ENCODE measurements at places on chromosomes 6 and 20.

- peak; percentile 96 for DNase-seq
Observed at GRCh38 chr6:164927288-164928056, 381.9 kb downstream of the C6orf118 start.

- DNase-seq = no peak
Observed at GRCh38 chr20:45821947-45822346, 5.2 kb downstream of the TNNC2 start.

GRCh38 chr6:31919624-31920303, 7.8 kb upstream of the C2 start:
- no peak for DNase-seq

DNA sequence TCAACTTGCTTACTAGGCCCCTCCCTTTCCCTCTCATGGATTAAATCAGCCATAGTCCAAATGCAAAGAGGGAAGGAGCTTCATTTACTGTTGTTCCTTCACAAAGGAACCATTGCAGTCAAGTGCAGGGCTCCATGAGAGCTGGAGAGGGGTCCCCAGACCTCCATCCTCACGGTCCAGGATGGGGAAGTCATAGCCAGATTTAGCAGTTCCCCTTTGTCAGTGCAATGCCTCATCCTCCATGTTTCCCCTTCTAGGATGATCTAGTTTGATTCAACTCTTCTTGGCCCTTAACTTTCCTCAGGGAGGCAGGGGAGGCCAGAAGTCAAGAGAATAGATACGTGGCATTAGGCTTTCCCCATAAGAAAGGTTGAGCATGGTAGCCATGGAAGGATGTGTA, 66.5 kb upstream of the FUCA2 start:
- no peak for DNase-seq

DNA sequence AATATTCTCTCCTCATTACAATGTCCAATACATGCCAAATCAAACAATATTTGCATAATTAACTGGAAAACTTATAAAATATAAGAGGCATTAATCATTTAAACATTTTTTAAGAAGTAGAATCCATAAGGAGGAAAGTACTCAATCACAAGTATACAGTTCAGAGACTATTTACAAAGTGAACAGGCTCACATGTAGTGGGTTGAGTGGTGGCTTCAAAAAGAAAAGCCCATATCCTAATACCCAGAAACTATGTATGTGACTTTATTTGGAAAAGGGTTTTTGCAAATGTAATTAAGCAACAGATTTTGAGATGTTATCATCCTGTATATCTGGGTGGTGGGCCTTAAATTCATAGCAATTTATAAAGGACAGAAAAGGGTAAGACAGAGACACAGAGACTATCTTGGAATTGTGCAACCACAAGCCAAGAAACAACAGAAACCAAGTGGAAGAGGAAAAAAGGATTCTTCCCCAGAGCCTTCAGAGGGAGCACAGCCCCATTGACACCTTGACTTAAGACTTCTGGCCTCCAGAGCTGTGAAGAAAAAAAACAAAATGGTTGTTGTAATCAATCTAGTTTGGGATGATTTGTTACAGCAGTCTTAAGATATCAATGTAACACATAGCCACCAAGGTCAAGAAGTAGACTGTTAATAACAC, 32.7 kb upstream of the CRISP1 start:
- no peak for DNase-seq

DNA sequence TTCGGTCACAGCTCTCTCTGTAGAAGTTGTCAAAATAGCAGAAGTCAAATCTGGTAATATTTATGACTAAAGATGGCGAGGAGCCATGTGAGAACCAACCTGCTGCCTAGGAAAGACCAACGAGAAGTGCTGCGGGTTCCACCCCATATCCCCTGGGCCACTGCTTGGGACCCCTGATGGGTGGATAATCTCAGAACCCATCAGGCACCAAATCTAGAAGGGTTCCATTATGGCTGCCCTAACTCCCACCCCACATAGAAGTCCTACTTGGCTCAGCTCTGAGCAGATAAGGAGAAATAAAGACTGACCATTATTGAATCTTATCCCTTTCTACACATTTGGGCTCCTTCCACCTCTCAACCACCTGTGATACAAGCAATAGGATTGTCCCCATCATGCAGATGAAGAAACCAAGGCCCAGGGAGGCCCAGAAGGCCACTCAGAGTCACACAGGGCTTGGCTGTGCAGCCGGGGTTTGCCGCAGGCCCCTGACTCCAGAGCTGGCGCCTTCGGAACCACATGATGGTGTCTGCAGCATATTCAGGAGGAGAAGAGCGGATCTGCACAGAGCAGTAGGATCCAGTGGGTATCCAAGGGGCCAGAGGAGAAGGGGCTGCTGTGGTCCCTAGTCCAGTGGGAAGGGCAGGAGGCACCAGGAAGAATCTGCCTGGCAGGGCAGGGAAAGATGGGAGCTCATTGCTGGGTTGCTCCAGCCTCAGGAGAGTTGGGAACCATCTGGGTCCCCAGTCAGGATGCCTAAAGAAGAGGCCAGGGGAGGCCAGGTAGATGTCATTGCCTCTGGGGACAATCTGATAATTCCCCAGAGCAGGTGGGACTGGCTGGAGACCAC, 9.6 kb upstream of the PCMTD2 start:
- no peak for DNase-seq

GRCh38 chr20:64080013-64080812, at the start of gene OPRL1:
Gene OPRL1, plus strand, starts transcription at chr20:64080082. Its CDS starts 12,639 bp downstream, at chr20:64092721.
- DNase-seq = no peak

DNA sequence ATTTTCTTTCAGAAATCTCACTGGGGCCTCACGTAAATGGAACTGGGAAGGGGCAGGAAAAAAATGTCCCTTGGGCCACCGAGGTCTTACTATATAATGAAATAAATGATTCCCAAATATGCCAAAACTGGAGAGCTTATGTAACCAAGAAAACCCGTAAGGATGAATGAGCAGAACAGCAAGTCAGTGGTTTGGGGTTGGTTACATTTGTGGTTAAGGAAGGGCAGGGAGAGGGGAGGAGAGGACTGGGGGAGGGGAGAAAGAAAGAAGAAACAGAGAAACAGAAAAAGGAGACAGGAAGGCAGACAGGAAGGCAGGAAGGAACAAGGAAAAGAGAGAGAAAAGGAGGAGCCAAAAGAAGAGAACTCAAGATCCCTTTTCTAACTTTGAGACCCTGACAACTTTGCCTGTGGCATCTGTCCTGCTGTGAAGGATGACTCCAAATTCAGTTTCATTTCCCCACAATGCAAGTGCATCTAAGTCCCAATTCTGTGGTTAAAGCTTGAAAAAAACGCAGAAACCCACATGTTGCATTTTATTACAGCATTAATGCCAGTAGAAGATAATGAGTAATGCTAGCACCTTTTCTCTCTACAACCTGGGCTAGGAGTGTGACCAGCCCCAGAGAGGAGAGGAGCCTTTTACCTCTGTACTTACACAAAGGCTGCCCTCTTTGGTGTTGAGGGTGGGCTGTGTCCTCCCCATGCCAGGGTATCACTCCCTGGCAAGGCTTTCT, 10.8 kb upstream of the ARMC2 start:
- DNase-seq = no peak

DNA sequence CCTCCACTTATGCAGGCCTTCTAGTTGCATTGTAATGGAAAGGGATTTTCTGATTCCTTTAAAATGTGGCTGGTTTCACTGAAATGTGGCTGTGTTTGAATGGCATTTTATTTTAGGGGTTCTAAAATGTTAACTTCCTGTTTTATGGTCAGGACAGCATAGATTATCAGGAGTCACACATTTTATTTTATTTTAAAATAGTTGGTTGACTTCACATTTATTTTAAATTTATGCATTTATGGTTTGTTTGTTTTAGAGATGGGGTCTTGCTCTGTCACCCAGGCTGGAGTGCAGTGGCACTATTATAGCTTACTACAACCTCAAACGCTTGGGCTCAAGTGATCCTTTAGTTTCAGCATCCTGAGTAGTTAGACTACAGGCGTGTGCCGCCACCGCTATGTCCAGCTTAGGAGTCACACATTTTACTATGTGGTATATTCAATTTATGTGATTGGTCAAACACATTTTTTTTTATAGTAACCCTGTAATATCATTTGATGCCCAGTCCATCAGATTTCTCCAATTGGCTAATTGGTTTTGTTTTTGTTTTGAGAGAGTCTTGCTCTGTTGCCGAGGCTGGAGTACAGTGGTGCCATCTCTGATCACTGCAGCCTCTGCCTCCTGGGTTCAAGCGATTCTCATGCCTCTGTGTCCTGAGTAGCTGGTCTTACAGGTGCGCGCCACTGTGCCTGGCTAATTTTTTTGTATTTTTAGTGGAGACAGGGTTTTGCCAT, 2.3 kb downstream of the DTD1 start:
- DNase-seq = no peak

- peak; percentile 66 for DNase-seq
Observed at GRCh38 chr20:61608275-61609085, 356.4 kb downstream of the CDH4 start.

DNA sequence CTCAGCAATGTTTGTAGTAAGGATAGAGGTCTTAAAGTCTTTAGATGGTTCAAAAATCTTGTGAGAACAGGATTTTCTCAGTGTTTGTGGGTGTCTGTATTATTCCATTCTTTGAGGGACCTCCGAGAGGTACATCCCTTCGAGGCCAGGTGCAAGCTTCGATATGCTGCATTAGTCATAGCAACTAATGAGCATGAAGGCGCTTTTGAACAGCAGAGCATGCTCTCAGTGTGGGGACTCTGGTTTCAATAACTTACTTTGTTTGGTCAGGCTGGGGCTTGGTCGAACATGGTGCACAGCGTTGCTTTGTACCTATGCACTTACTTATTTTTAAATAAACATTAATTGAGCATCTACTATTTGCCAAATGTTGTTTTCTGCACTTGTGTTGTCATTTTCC, 297.9 kb downstream of the CLIC5 start:
- no peak for DNase-seq

DNA sequence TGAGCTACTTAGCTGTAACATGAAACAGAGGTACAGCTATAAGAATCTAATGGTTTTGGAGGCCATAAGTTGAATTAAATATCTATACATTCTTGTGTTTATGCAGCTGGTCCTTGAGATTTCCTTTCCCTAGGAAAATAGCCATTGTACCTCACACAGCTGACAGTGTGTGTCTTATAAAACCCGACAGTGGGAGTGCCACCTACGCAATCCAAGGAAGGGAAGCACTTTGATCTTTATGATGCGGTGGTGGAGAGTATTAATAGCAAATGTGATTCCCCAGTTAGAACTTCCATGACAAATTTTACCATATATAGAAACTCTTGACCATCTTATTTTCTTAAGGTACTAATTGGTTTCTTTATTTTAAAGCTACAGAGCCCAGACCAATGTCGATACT, 149.5 kb downstream of the TMEM200A start:
- no peak for DNase-seq

DNA sequence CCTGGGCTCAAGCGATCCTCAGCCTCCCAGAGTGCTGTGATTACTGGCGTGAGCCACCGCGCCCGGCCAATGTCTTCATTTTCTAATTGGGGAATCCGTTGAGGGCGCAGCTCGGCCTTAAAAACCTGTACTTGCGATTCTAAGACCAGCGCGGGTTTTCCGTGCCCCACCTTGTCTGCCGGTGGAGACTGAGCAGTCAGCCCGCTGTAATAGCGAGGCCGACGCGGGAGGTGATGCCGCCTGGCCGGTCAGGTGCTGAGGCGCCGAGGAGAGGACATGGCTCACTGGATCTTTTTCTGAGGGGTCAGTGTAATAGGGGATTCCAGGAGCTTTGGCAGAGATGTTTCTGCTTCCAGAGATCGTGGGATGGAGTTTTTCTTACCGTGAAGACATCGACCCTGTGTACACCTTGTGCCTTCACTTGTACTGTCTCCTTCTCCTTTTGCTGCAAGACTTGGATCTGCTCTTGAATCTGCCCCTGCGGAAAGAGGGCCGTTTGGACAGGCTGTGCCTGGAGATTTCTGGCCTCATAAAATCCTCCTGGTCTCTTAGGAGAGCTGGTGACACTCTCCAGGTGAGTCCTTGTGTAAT, 1.5 kb downstream of the TRIM31 start:
- no peak for DNase-seq

DNA sequence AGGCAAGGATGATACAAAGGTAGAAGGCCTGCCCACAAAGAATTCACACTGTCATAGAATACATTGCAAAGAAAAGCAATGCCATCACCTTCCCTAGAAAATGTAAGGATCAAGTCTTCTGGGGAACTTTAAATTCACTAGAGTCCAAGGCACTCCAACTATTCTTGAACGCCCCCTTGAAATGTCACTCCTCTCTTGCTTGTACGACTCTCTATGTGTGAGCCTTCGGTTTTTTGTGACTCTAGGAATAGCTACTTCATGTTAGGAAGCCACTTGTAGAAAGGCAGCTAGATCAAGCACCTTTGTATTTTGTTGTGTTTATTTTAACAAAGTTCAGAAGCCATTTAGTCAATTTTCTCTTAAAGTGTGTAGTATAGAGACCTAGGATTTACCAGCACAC, 159.2 kb upstream of the ARID1B start:
- no peak for DNase-seq

DNA sequence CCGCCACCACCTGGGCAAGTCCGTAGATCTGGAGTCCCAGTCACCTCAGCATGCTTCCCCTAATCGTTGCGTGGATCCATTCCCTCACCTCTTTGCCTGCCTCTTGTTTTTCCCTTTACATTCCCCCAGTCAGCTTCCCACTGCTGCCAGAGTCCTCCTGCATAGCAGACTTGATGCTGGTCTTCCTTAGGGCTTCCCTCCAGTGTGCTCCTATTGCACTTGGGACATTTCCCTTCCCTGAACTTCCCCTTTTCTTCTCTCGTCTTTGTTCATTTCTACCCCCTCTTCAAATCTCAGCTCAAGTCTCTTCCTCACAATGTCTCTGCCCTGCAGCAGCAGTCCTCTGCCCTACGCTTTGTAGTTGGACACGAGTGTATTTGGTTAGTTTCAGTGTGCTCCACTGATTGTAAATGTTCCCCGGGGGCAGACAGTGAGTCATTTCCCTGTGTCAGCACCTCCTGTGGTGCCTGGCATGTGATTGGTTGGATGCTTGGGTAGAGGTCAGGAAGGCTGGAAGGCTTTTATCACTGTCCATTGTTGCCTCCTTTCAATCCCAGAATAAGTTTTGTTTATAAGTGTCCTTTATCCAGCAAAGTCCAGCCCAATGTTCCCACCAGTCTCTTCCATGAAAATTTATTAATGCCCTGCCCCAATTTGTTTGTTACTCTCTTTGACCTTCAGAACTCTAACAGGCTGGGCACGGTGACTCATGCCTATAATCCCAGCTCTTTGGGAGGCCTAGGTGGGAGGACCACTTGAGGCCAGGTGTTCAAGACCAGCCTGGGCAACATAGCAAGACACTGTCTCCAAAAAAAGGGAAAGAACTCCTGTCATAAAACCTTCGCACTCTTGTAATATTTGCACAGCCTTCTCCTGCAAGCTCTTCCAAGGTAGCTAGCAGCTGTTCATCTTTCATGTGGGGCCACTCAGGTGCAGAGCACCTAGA, 38.3 kb downstream of the FAM120B start:
- no peak for DNase-seq

GRCh38 chr6:162211022-162211421, 516.5 kb downstream of the PRKN start:
- DNase-seq = no peak

- DNase-seq = no peak
Observed at GRCh38 chr6:100706491-100706890, 174.6 kb downstream of the ASCC3 start.

DNA sequence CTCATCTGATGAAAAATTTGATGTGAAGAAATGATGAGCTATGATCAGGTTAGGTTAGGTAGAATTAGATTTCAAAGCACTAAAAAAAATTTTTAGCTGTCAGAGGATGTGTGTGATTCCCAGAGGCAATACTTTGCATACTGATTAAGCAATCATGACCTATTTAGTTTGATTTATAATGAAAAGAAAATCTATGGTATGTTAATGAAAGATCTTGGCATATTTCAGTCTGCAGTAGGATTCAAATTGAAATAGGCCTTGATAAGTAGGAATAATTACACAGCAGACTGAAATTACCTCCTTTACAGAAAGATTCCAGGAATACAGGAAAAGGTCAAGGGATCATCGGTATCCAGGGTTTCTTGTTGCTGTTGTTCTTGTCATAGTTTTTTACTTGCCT, 69.3 kb downstream of the HDDC2 start:
- DNase-seq = no peak
